ENCODE measurements at places on chromosomes 11 and 22. TPM values are rescaled to one million over a fixed set of nuclear protein-coding genes. Genes with fewer than 3 reads are reported as not detected.

- no peak for DNase-seq
Observed at GRCh38 chr11:60993615-60994014, 22.1 kb downstream of the CD6 start.

- DNase-seq: no peak
Observed at GRCh38 chr11:25119416-25119815, 622.6 kb downstream of the LUZP2 start.

DNA sequence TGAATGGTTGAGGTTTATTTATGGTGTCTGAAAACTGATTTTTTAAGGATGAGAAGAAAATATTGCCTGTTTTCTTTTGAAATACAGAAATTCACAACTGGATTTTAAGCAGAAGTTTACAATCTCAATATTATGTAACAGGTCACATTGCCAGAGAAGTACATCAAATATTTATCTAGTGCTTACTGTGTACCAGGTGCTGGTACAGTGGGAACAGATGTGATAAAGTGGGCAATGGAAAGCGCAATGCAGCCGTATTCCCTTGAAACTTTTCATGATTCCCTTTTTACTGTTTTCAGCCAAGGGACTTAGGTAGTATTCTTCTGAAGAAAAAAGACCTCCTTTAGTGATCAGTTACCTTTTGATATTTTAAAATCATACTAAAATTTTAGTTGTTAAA, 49.6 kb downstream of the TTC17 start:
- peak; percentile 24 for DNase-seq

The TRAF6 gene
- total RNA-seq: 1.2 TPM

Data from stomach (tissue), 19 donors.